ENCODE measurements at places on chromosomes 6 and 20.
A peak's percentile ranks its signal among the peaks of the same experiment; 100 is the strongest.

DNA sequence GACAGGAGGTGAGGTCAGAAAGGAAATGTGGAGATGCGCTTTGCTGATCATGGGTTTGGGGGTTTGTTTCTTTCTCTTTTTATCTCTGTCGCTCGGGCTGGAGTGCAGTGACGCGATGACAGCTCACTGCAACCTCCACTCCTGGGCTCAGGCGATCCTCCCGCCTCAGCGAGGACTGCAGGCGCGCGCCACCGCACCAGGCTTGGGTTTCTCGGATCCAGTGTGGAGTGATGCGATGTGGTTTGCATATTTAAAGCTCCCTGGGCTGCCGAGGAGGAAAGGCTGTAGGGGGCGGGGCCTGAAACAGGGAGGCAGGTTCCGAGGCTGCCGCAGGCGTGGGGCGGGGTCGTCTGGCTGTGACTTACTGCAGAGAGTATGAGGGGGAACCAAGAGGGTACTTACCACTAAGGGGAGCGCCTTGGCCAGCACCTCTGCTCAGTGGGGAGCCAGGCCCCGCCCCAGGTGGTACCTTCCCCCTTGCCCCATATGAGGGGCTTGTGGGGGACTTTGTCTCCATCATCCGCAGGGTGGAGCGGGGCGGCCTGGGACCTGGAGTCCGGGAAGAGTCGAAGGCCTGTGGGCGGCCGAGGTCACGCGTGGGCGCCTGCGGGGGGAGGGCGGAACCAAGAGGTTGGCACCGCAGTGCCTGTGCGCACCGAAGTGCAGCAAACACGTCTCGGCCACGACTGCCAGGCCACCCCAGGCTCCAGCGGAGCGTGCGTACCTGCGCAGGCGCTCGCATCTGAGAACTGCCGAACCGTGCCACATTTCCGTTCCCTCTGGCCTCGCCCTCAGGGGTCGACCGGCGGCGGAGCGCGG, 12.7 kb upstream of the BAK1 start:
- ATAC-seq: peak; percentile 61

DNA sequence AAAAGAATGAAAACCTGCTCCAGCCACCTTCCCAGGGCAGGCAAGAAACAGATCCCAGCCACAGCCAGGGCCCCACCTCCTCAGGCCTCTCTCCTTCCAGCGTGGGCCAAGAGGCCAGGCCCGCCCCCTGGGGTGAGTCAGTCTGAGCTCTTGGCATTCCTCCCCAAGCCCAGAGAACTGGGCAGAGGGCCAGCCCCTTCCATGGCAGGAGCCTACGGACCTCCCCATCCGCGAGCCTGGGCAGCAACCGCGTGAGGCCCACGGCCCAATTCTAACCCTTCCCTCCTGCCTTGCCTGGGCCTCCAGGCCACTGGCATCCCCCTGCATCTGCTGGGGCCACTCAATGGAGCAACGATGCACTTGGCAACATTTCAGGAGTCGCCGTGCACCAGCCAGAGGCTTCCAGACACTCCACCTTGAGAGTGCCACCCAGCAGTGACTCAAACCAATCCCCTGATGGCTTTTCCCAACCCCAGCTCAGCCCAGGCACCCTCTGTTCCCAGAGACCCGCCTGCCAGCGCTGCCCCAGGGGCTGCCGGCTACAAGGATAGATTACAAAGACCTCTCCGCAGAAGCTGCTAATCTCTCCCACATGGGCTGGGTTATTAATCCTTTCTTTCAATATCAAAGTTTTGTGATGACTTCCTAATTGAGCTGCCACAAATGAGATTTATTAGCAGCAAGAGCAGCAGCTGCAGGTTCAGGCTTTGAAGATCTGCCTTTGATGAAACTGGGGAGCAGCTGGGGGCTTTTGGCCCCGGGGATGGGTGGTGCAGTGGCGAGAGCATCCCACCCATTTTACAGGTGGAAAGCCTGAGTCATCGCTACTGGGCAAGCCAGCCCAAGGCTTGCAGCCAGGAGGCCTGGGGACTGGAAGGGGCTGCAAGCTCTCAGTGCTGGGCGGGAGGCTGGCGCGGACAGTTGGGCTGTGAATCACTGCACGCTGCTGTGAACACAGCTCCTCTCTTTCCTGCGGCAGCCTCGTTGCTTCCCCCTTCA, 85.7 kb downstream of the NFATC2 start:
- ATAC-seq: no peak

- ATAC-seq: no peak
Observed at GRCh38 chr6:14174996-14175395, 57.4 kb downstream of the CD83 start.

- ATAC-seq: no peak
Observed at GRCh38 chr6:113610377-113610988, 246.7 kb upstream of the MARCKS start.

- ATAC-seq: no peak
Observed at GRCh38 chr20:49288784-49289696, 11.2 kb upstream of the ZNFX1 start.

DNA sequence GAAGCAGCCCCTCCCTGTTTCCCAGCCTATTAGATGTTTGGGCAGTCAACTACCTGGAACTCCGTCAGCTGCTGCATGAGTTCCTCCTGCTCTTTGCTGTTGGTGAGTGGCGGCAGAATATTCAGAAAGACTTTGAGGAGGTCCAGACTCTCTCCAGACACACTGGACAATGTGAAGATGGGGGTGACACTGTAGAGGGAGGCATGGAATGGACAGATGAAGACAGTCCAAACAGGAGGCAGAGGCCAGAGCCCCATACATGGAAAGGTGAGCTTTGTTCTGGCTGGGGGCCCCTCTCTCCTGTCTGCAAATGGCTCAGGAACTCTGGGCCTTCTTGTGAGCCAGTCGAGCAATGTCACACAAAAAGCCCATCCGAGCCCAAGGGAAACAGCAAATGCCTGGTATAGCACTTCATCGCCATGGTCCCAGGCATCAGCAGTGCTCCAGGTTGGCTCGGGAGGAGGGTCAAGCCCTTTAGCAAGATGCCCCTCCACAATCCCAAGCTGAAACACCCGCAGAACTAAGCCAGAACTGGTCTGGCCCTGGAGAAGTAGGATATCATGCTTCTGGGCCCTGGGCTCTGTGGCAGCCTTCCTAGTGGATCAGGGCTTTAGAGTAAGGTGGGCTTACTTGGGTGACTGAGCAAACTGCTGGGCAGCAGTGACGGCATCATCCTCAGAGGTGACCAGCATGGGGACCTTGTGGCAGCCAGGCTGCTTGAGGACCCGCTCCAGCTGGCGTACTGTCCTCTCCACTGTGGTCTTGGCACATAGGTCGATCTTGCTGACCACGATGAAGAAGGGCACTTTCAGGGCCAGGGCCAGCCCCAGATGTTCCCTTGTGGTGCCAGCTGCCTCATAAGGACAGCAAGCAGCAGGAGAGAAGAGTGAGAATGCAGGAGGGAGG, 4.9 kb downstream of the GTPBP2 start:
- no peak for ATAC-seq

DNA sequence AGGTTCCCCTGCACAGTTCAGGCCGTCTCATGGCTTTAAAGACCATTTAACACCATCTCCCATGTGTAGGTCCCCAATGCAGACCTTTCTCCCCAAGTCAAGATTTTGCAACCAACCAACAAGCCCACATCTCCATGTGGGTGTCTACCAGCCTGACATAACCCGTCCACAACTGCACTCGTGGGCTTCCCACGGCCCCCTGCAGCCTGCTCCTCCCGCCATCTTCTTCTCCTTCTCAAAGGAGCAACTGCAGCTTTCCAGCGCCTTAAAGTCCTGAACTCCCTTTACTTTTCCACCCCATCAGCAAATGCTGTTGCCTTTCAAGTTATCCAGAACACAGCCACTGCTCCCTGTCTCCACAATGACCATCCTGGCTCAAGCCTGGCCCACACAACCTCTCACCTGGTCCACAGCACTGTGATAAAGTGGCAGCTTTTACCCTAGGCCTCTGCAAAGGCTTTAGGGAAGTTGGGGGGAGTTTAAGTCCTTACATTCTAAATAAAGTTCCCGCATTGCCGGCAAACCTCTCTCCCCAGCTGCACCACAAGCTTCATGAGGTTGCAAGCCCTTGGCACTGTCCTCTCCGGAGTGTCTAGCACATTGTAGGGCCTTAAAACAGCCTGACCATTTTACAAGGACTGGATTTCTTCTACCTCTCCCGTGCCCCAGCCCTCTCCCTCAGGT, 140.5 kb downstream of the PREX1 start:
- no peak for ATAC-seq

DNA sequence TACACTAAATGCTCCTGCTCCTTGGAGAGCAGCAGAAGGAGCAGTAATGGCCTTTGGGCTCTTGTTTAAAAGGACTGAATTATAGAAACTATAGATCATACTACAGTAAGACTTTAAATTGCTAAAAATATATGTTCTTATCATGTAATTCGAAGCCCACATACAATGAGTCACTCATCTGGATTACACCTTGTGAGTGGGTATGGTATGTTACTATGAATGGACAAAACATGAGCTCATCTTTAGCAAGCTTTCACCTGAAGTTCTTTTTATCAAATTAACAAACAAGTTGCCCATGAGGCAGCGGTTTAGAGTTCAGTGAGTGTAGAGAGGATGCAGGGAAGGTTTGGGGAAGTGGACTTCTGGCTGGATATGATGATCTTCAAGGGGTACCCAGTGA, 114.4 kb upstream of the CCN2 start:
- no peak for ATAC-seq

GRCh38 chr6:68527691-68528090, 107.4 kb upstream of the ADGRB3 start:
- no peak for ATAC-seq

DNA sequence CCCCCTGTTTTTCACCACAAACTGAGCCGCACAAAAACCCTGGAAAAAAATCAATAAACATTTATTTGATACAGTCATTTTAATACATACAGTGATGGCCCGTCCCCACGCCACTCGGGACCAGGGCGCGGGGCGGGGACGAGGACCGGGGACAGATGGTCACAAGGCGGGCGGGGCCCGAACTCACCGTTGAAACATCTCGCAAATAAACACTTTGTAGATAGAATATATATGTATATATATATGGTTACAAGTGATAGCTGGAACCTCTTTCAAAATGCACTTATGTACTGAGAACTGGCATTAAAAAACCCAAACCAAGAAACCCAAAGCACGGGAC, 418 bp upstream of the UCKL1 start:
- ATAC-seq: peak; percentile 6

Measured in activated CD4-positive, CD25-positive, alpha-beta regulatory T cell treated with anti-CD3 and anti-CD28 coated beads, Interleukin-2, amount 50 U/mL, for 24 hours (primary cell).